GM23338 (cell line): ENCODE measurements at places on chromosomes 16 and 17.

DNA sequence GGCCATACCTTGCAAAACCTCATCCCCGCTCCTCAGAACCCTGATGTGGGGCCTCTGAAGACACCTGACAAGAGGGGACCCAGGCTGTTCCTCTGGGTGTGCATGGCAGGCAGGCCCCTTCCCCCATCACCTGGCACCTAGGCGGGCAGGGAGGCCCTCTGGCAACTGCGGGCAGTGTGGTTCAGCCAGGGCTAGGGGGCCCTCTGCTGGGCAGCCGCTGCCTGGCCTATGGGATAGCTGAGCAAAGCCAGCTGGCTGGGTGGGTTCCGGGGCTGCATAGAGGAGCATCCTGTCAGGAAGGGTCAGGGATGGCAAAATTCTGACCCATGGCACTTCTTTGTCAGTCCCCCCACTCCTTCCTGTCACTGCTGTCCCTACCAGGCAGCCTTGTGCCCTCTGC is 228.7 kb upstream of the ASIC2 start:
- DNase-seq: peak; percentile 76

- no peak for DNase-seq
Measured at GRCh38 chr17:36939052-36939801, 2.0 kb downstream of the LHX1 start.

DNA sequence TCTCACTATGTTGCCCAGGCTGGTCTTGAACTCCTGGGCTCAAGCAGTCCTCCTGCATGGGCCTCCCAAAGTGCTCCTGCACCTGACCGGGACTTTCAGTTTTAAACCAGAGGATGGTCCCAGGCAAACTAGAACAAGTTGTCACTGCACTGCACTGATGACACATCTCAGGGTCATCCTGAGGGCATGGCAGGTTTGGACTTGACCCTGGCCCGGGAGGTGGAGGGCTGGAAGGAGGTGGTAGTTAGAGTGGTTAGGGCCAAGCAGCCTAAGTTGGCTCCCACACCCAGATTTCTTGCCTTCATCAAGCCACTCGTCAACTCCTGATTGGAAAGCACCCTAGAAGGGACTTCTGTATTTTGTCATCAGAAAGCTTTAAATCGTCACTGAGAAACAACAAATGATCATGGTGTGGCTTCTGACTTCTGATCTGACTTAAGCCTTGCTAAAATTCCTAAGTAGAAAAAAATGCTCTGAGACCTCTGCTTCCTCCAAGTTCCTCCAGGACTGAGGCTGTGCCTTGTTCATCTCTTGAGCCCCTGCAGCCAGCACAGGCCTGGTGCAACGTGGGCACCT is 43.5 kb downstream of the EMP2 start:
- no peak for DNase-seq

DNA sequence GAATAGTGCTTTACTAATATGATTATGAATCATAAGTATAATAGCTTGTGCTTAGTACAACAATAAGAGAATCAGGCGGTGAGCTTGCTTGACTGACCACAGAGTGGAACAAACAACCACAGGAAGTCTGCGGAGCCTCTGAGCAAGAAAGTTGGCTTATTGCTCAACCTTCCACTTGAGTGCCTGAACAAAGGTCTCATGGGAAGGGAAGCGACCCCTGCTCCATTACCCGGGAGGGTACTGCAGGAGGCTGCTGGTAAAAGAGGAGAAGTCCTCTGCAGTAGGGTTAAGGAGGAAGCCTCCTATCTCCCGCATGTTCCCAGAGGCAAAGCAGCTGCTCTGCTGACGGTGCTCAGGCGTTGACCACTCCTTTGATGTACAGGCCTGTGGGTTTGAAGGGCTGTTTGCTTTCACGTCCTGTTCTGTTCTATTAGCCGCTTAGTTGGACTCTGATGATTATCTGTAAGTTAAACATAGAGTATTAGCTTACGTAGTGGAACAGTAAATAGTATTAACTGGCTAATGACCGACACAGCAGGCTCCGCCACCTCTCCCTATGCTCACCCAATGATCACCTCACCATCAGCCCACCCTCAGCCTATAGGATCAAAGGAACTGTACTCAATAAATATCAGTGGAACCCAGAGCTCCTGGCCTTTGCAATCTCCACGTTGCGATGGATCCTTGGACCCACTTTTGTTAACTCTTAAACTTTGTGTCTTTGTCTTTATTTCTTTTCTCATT is 17.5 kb downstream of the ALOX15B start:
- no peak for DNase-seq

DNA sequence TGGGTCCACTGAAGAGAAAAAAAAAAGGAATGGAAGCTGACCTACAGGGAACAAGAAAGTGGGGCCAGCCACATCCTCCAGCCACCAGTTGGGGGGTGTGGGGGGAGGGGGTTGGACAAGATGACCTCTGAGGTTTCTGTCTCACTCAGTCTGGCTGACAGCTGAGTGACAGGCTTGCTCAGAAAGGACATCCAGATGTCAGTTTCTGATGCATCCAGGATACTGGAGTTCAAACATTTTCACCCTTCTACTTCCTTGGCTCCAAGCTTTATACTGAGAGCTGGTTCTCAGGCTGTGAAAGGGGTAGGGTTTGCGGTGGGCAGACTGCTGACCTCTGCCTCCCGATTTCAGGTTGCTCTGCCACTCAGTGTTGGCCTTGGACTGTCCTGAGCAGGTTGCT is 2178.3 kb downstream of the TP53TG3F start:
- no peak for DNase-seq

GRCh38 chr17:6099492-6099891 is 29.3 kb downstream of the WSCD1 start:
- no peak for DNase-seq

GRCh38 chr17:59257101-59257500 is 36.8 kb downstream of the GDPD1 start:
- DNase-seq: no peak

- DNase-seq: no peak
Measured at GRCh38 chr16:12341966-12342365, 365.4 kb downstream of the SNX29 start.

DNA sequence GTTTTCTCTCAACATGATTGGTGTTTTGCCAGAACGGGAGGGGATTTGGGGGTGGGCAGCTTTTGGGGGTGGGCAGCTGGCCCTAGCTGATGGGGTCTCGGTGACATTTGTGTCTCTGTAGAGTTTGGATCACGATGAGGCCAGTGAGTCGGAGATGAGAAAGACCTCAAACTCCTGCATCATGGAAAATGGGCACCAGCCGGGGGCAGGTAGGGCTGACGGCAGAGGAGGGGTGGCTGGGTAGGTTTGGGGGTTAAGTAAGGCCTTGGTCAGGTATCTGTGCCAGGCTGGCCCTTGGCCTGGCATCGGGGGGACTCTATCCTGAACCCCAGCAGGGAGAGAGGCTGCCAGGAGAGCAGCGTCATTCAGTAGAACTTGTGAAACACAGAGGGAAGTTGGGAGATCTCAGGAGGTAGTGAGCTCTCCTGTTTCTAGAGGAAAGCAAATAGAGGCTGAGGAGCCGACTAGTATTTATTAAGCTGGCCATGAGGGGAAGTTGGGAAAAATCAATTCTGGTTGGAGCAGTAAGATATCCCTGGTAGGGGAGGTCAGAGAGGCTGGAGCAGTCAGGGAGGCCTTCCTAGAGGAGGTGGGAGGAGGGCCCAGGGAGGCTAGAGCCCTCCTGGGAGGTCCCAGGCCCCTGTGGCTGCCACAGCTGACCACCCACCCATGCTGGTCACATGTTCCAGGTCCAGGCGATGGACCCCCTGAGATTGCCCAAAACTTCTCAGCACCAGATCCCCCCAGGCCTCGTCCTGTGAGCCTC is 8.1 kb downstream of the SMTNL2 start:
- DNase-seq: no peak

GRCh38 chr17:55607731-55608341 is 96.6 kb upstream of the SMIM36 start:
- DNase-seq: no peak

DNA sequence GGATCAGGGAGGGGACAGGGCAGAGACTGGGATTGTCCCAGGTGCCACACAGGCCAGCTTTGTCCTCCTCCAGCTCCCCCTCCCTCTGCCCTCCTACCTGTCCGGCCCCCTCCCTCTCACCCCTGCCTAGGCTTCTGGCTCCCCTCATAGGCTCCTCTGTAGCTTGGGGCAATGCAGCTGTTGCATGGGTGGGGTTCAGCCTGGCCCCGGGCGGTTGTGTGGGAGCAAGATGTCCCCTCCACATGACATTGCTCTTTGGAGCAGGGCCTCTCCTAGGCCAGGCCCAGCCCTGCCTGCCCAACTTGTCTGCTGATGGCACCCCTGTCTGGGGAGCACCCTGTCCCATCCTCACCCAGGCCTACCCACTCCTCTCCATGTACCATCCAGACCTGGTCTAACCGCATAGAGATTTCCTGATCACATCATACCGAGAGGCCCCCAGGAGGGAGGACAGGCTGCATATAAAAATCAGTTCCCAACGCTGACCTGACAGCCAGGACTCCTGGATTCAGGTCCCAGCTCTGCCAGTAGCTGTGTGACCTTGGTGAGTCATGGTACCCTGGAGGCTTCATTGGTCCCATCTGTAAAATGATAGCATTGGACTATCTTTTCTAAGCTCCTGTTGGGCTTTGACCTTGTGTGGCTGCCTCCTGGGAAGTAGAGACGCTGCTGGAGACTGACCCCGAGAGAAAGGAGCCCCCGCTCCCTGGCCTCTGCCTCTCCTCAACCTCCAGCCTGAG is 48.8 kb upstream of the DLX4 start:
- no peak for DNase-seq

- DNase-seq: no peak
Measured at GRCh38 chr17:29196769-29197515, 16.7 kb upstream of the MYO18A start.

- DNase-seq: no peak
Measured at GRCh38 chr17:3956983-3957382, 7.3 kb downstream of the ATP2A3 start.

- no peak for DNase-seq
Measured at GRCh38 chr16:65570261-65570660, 448.4 kb upstream of the CDH11 start.
